ENCODE measurements at places on chromosomes 13 and 19.

- no peak for DNase-seq
Measured at GRCh38 chr19:10724573-10725071, 6.7 kb downstream of the DNM2 start.

- peak; percentile 25 for DNase-seq
Measured at GRCh38 chr19:1133471-1133929, 29.7 kb downstream of the GPX4 start.

DNA sequence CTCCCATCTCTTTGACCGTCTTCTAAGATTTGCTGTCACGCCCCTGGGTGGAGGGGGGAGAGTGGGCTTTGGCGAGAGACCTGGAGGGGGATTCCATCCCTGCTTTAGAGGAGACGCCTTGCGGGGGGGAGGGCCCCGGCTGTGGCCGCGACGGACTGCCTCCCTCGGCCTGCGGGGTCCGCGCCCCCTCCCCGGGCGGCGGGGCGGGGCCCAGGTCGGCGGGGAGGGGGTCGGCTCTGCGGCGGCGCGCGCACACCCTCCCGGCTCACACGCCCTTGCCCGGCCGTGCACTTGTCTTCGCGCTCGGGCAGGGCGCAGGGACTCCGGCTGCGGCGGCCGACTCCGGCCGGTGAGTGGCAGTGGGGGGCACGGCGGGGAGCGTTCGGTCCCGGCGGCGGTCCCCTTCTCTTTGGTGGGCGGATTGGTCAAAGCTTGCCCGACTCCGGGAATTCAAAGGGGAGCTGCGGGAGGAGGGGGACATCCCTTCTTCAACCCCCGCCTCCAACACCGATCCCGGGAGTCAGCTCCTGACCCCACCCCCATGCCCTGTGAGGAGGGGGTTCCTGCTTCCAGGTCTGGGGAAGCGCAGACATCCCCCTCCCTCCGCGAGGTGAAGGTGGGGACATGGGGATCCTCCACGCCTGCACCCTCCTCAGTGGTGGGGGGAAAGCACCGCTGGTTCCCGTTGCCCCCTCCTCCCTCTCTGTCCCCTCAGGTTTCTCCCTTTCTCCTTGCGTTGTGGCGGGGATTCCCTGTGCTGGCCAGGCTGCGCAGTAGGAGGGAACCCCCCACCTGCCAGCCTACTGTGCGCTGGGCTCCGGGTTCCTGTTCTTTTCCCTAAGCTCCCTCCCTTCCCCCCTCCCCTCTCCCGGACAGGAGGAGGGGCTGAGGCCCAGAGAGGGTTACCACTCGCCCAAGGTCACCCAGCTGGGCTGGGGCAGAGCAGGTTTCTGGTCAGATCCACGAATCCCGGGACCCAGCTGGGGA lies 14.6 kb upstream of the KCNN1 start:
- no peak for DNase-seq

- DNase-seq: peak; percentile 45
Measured at GRCh38 chr19:6030214-6030507, 52.2 kb upstream of the RANBP3 start.

- peak; percentile 6 for DNase-seq
Measured at GRCh38 chr13:51222037-51222685, at the start of gene FAM124A. TSS of gene FAM124A (plus strand) at chr13:51222398. CDS start at chr13:51222502, 104 bp downstream.

DNA sequence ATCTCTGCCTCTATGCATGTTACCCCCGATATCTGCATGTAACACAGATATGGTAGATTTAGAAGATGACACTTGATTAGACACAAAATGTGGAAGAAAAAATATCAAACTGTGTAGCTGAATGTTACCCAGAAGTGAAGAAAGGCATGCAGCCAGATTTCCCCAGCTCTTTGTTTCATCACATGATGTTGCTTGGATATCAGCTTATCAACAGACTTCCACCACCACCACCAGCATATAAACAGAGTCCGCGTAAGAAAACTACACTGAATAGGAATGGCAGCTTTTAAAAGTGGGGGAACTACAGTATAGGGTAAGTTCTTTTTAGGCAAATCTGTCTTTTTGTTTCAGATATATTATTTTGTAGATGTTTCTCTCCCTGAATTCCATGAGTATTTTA lies at the start of gene FAM216B:
Gene FAM216B, plus strand, starts transcription at position 233 of the 400 bp plus-strand sequence. CDS start 2,484 bp downstream, outside the sequence.
- no peak for DNase-seq

DNA sequence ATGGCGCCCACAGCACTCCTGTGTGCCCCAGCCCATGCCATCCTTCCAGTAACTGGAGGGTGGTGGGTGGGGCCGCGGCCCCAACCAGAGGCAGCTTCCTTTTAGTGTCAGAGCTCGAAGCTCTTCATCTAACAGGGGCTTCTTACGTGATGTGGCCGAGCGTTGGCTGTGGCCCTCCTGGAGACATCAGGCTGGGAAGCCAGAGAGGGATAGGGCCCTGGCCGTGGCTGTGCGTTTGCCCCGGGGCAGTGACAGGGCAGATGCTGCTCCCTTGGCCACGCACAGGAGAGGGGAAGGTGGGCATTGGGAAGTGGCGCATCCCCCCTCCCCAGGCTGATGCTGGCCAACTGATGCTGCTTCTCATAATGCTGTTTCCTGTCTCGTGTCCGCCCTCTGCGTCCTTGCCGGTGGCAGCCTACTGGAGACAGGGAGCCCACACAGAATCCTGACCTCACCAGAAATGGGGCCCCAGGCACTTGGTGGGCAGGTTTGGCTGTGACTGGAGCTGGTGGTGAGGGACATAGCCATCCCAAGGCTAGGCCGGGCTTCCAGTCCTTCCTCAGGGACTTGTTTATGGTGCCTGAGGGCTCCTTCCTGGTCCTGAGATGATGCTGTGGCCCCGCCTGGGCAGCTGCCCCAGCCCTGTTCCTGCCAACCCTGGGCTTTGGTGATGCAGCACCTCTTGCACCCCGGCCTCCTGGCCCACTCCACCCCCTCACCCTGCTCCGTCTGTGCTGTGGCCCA lies 34.3 kb downstream of the ATP4B start:
- no peak for DNase-seq

DNA sequence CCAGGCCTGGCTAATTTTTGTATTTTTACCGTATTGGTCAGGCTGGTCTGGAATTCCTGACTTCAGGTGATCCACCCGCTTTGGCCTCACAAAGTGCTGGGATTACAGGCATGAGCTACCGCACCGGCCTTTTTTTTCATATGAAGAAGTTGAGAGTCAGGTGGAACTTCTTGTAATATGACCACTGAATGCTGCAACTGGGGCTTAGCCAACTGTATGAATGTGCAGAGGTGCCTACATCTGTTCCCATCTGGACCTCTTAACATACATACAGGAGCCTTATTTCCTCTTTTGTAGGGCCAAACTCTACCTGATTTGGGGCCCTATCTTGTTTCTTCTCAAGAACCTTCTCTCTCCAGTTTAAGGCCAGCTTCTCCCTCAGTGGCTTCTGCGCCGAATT lies 11.9 kb upstream of the GGACT start:
- DNase-seq: no peak

GRCh38 chr13:38914070-38914469 lies 76.6 kb downstream of the STOML3 start:
- no peak for DNase-seq

- DNase-seq: peak; percentile 14
Measured at GRCh38 chr13:43838909-43839308, 40.6 kb downstream of the CCDC122 start.

DNA sequence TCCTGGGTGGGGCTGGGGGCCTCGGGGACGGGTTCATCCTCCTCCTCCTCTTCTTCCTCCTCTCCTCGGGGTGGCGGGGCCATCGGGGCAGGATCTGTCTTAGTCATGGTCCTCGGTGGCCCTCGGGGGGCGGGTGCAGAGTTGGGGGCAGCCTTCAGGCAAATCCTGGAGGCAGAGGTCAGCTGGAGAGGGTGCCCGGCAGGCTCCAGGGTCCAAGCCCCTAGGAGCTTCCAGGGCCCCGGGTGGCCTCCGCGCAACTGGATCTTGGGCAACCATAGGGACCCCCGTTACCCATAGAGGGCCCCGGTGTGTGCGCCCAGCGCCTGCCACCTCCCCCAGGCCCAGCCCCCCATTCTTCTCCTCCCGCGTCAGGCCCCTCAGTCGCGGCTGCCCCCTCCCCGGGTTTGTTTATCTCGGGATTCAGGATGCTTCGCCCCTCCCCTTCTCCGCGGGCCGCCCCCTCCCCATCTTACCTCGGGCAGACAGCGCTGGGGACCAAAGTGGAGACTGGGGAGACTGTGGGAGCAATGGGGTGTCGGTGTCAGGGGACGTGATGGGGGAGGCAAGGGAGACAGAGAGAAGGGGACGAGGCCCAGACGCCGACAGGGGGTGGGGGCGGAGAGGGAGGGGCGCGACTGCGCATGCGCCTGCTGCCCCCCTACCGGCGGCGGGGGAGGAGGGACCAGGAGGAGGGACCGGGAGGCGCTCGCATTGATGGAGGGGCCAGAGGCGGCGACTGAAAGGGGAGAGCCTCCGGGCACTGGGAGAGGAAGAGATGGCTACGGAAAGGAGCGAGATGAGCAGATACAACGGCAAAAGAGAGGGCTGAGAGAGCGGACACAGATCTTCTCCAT lies at the start of gene CLIP3:
Gene CLIP3, minus strand, starts transcription at position 623 of the 854 bp plus-strand sequence. Its CDS starts 516 bp downstream, at position 107.
- DNase-seq: peak; percentile 55
